ENCODE measurements at places on chromosomes 4 and X.
A peak's percentile ranks its signal among the peaks of the same experiment; 100 is the strongest.

GRCh38 chr4:84887824-84888223 is 78.7 kb downstream of the WDFY3 start:
- no peak for DNase-seq

- DNase-seq: no peak
Measured at GRCh38 chr4:107853444-107854355, 29.0 kb downstream of the SGMS2 start.

- DNase-seq: no peak
Measured at GRCh38 chr4:87865960-87866598, 33.3 kb downstream of the MEPE start.

DNA sequence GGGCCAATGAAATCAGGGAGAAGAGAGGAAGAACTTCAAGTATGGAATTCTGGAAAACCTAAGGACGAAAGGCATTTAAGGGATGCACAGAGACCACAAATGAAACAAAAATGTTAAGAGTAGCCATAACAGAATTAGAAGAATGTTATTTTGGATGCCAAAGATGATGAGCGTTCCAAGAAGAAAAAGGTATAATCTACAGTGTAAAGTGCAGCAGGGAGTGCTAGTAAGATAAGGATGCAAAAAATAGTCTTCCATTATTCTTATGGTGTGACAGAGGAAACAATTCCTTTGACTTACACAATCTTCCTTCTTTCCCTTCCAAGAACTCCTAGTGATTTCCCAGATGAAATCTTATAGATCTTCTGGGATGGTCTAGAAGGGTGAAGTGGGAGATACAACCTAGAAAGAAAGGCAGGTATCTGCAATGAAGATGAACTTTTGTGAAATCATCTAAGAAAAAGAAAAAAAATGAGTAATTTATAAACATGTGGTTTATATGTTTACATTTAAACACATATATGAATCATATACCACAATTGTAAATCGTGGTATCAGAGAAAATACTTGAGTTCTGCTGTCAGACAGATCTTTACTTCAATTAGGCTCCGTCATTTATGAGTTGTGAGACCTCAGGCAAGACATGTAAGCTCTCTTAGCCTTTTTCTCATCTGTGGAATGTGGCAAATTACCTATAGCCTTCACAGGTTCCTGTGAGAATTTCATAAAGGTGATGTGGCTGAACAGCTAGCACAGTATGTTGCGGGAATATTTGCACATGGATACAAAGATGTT is 8.1 kb downstream of the MORF4L2 start:
- DNase-seq: no peak

GRCh38 chrX:12611471-12611870 is 179.7 kb upstream of the PRPS2 start:
- no peak for DNase-seq

DNA sequence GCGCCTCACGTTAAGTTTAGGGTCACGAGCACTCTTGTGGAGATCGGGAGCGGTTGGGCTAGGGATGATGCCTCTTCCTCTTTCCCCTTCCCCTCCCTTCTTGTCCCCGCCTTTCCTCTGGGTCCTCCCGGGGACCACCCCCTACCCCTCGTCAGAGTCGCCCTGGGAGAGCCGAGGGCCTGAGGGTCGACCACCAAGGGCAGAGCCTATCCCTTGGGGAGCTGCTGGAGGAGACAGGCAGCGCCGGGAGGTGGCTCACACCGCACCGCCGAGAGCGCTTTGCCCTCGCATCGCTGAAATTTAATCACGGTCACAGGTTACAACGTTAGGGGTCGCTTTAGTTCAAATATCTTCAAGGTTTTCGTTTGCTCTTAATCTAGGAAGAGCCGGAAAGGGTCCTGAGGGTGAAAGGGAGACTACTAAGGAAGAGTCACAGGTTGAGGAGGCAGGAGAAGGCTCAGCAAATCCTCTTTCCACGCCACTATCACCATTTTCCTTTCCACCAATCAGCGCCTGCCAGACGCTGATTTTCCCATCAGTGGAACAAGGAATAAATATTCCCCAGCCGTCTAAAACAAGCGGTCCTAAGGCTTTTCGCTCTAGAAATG is 528 bp upstream of the SNCA start:
- DNase-seq: no peak

GRCh38 chr4:5843573-5844530 is 49.0 kb downstream of the CRMP1 start:
- no peak for DNase-seq

- no peak for DNase-seq
Measured at GRCh38 chr4:98939892-98940298, 11.0 kb upstream of the EIF4E start.

DNA sequence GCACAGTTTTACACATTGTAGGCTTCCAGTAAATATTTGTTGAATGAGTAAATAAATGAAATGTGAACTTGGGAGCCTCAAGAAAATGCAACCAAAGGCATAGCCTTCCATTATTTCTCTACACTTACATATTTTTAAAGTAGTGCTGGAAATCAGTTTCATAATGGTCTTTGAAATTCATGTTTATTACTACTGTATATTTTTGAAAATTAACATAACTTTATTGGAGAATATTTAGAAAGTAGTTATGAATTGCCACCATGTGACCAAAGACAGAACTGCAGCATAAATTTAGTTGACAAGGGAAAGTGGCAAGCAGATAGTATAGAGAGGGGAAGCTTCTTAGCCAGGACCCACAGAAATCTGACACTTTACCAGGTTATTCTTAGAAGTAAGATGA is 6.4 kb downstream of the TCEAL8 start:
- DNase-seq: no peak

DNA sequence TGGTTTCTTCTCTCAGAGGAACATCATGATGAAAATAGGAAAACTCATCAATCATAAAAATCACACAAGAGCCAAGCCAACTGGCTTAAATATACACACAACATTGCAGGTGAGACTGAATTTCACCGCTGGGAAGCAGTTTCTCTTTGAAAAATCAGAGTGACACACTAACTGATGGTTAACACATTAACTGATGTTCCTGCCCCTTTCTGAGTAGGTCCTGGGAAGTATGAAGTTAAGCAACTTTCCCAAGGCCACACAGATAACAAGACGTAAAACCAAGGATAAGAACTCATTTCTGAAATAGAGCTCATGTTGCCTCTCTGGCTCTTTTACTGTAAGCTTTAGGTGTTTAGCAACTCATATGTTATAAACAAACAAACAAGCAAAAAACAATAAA is 813.7 kb upstream of the HS3ST1 start:
- DNase-seq: no peak

- DNase-seq: no peak
Measured at GRCh38 chr4:42391981-42392380, 5.3 kb upstream of the SHISA3 start.

DNA sequence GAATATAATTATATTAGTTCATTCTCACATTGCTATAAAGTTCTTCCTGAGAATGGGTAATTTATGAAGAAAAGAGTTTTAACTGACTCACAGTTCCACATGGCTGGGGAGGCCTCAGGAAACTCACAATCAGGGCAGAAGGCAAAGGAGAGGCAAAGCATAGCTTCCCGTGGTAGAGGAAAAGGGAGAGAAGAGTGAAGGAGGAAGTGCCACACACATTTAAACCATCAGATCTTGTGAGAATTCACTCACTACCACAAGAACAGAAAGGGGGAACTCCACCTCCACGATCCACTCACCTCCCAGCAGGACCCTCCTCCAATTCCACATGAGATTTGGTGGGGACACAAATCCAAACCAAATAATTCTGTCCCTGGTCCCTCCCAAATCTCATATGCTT is 773.4 kb upstream of the INTU start:
- DNase-seq: no peak

GRCh38 chr4:151771664-151772063 is 10.9 kb upstream of the GATB start:
- DNase-seq: no peak

- DNase-seq: no peak
Measured at GRCh38 chr4:4855301-4856070, 4.0 kb upstream of the MSX1 start.

DNA sequence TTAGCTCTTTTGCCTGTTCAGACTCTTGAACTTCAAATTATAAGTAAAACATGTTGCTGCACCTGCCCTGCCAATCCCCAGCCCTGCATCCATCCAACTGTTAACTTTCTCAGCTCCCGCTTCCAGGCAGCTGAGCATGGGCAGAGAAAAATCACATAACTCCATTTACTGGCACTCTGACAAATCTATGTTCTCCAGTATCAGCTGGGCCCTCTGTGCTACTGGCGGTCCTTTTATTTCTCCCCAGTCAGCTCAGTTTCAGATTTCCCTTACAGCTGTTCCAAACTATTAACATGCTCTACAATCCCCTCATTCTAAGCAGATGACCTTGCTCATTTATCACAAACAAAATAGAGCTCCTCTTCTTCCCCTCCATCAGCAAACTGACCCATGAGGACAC is 240.4 kb upstream of the TET2 start:
- no peak for DNase-seq

GRCh38 chr4:158376106-158376840 is 145.4 kb upstream of the RXFP1 start:
- DNase-seq: no peak

- DNase-seq: no peak
Measured at GRCh38 chr4:7691982-7692381, 247.7 kb downstream of the AFAP1 start.

GRCh38 chr4:69649207-69649606 is 3.8 kb downstream of the UGT2A1 start:
- DNase-seq: no peak

- no peak for DNase-seq
Measured at GRCh38 chr4:52833941-52834525, 28.1 kb upstream of the RASL11B start.

DNA sequence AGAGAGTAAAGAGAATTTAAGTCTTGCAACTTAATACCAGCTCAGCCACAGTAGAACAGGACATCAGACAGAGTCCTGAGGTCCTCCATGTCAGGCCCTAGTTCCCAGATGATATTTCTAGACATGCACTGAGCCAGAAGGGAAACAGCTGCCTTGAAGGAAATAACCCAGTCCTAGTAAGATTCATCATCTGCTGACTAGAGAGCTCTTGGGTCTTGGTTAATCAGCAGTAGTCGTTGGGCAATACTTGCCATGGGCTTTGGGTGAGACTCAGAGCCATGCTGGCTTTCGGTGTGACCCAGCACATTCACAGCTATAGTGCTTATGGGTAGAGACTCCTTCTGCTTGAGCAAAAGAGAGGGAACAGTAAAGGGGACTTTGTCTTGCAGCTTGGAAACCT is 379.1 kb downstream of the AR start:
- DNase-seq: no peak

- DNase-seq: no peak
Measured at GRCh38 chrX:69107231-69107739, 58.0 kb downstream of the PJA1 start.

DNA sequence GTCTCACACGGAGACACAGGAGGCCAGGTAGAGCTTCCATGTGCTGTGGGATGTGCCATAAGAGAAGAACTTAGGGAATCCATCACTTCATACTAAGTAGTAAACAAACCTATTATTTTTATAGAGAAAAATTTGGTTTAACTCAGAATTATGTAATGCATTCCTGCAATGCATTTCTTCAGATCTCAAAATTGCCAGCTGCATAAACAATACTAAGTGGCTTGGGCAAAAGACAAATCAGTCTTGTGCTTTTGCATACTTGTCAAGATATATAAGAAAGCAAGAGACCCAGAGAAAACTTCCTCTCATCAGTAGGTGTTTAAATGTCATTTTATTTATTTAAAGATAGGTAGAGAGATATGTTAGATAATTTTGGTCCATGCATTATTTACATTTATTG is 382.1 kb upstream of the CTSO start:
- no peak for DNase-seq

GRCh38 chr4:85617202-85617601 is 142.3 kb downstream of the ARHGAP24 start:
- no peak for DNase-seq

DNA sequence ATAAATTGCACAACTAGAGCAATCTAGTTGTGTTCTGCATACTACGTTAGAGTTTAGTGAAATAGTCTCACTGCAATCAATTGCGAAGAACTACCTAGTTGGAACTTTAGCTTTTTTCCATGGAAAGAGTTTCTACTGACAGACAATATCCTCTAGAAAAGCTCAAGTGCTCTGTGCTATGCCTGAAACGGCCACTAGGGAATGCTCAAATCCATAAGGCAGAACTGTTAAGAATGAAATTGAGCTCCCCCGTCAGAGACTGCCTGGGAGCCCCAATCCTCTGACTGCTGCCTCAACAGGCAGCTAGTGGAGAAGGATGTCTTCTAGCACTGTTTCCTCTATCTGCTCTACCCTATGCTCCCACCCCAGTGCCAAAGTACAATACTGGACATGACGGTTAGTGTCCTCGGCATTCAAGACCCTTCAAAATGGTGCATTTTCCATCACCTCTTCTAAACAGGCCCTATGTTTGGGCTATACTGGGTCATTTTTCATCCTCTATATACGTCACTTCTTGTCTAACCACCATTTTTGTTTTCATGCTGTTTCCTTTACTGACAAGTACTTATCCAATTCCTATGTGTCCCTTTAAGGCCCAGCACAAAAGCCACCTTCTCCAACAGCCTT is 35.3 kb downstream of the FRMD7 start:
- DNase-seq: peak; percentile 2
